Umbilical cord (tissue), 2 donors: ENCODE measurements at places on chromosomes 1 and 21.
A peak's percentile ranks its signal among the peaks of the same experiment; 100 is the strongest.

GRCh38 chr1:184810735-184811343, 56.2 kb upstream of the EDEM3 start:
- DNase-seq = peak; percentile 82

DNA sequence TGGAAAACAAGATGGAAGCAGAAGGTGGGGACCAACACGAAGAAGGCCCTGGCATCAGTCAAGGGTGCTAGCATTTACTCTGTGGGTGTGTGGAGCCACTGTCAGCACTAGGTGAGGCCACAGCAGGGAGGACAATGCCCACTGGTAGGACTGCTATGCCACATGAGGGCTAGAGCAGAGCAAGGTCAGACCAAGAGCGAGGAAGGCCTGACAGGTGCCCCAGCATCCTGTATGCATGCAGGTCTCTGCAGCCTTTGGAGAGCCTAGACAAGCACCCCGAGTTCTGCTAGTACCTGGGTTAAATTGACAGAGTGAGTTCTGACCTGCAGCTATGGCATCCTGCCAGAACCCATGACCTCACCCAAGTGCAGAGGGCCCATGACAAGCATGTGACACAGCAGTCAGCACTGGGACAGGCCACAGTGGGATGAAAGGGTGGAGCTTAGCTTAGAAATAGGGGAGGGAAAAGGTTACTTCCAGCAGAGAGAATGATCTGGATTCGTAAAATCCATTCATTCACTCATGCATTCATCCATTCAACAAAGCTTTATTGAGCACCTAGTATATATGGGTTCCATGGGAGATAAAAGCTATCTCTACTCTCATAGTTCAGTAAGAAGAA, 9.0 kb upstream of the CSF1 start:
- no peak for DNase-seq

DNA sequence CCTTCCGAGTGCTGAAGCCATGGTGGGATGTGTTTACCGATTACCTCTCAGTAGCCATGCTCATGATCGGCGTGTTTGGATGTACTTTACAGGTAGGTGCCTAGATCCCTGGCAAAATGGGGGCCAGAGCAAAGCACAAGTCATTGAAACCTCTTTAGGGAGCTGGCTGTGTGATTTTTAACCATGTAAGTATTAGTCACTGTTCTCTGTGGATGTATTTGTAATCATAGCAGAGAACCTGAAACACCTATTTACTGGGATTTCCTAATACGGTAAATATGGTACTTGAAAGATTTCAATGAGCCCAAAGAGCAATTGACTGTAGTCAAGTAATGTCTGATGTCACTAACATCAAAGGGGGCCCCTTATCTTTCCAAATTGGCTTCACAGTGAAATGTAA, 53.6 kb downstream of the LRRC8C start:
- DNase-seq = no peak

DNA sequence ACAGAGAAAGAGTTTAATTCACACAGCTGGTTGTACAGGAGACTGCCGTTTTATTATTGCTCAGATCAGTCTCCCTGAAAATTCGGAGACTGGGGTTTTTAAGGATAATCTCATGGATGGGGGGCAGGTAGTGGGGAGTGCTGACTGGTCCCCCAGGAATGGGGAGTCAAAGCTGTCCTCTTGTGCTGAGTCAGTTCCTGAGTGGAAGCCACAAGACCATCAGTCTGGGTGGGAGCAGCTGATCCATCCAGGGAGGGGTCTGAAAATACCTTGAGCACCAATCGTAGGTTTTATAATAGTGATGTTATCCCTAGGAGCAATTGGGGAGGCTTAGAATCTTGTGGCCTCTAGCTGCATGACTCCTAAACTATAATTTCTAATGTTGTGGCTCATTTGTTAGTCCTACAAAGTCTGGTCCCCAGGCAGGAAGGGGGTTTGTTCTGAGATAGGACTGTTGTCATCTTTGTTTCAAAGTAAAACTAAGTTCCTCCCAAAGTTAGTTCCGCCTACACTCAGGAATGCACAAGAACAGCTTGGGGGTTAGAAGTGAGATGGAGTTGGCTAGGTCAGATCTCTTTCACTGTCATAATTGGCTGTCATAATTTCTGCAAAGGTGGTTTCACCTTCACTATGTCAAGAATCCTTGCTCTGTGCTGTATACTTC, 50.3 kb downstream of the TRAF5 start:
- peak; percentile 3 for DNase-seq

GRCh38 chr1:182035097-182035770, 26.3 kb downstream of the ZNF648 start:
- no peak for DNase-seq

- no peak for DNase-seq
Measured at GRCh38 chr1:226706684-226707083, 32.4 kb downstream of the ITPKB start.

DNA sequence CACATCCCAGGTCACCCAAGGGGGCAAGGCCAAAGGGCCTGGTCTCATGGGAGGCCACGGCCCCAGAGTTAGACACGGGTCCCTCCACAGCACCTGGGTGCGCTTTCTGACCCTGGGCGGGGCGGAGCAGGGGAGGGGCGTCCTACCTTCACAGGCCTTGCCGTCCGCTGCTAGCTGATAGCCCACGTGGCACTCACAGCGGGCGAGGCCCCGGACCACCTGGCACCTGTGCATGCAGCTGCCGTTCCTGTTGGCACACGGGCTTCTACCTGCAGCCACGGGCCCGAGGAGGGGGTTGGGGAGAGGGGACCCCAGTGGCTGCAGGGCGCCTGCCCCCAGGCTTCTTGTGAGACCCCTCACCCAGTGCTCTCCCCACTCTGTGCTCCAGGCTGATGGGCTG, 59.9 kb downstream of the ARHGEF16 start:
- no peak for DNase-seq

- no peak for DNase-seq
Measured at GRCh38 chr1:85396194-85396593, 68.8 kb downstream of the DDAH1 start.

DNA sequence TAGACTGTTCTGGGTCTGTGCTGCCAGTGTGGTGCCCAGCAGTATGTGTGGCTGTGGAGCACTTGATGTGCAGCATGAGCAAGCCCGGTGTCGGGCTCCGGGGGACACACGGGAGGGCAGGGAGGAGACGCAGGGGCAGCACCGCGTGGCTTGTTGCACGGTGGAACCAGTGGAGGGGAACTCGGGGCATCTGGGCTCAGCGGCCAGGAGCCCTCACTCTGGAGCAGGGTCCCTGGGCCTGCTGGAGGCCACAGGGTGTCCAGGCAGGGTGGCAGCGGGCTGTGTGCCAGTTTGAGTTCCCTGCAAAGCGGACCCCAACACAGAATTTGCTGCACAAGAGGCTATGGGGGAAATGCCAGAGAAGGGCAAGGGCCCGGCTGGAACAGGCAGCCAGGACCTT, 30.6 kb downstream of the PCNT start:
- DNase-seq = no peak

- no peak for DNase-seq
Measured at GRCh38 chr1:37561133-37562132, 4.7 kb downstream of the DNALI1 start.

DNA sequence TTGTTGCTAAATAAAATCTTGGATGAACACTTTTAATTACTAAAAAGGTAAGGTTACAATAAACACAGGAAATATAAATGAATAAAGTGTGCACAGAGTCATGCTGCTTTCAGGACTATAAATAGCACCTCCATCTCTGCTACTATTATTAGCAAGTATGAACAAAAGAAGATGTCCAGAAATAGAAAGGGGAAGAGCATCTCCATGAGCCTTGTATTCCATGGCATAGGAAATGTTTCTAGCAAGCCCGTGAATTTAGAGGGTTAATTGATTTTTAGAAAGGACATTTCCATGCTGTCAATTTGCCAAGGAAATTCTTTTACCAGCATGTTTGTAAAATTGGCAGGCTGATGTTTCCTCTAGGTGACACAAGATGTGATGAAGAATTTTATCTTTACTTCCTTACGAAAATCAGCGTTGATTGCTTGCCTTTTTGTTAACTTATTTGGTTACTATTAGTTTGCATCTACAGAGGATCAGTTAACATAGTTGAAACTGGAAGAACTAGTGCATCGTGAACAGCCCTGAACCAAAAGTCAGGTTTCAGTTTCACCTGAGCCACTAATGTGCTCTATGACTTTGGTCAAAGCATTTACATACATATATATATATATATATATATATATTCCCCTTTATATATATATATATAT, 45.3 kb downstream of the NR5A2 start:
- DNase-seq = no peak

DNA sequence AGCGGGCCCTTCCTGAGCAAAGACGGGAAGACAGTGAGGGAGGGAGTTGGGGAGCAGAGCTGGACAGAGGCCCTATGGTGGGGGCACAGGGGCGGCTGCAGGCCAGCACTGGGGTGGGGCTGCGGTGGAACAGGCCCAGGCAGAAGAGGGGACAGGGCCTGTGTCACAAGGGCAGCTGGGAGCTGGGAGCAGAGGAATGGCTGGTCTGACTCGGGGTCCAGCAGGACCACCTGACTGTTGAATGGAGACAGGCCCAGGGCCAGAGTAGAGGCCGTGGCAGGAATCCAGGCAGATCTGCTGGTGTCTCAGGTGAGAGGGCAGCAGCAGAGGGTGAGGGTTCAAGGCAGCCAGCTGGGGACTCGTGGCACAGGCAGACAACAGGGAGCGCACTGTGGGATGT, 25.3 kb downstream of the CTNNBIP1 start:
- no peak for DNase-seq

- no peak for DNase-seq
Measured at GRCh38 chr1:110184446-110184845, 25.7 kb upstream of the KCNC4 start.

GRCh38 chr1:223001653-223002634, 141.1 kb downstream of the TLR5 start:
- no peak for DNase-seq

- no peak for DNase-seq
Measured at GRCh38 chr1:244356376-244356775, 95.3 kb downstream of the ADSS2 start.

DNA sequence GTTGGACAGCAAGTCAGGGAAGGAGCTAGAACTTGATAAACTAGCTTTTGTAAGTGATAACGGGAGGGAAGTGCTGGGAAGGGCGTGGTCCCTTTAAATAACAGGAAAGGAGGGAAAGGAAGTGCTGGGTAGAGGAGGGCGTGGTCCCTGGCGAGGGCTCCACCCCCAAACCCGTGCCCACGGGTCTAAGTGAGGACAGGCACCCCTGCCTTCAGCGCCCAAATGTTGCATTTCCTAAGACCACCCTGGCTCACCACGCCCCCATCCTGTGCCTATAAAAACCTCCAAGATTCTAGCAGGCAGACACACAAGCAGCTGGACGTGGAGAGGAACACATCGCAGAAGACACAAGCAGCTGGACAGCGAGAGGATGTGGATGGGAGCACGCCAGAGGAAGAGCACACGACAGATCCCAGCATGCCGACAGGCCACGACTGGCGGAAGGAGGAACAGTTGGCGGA, 58.5 kb downstream of the PALMD start:
- DNase-seq = no peak

DNA sequence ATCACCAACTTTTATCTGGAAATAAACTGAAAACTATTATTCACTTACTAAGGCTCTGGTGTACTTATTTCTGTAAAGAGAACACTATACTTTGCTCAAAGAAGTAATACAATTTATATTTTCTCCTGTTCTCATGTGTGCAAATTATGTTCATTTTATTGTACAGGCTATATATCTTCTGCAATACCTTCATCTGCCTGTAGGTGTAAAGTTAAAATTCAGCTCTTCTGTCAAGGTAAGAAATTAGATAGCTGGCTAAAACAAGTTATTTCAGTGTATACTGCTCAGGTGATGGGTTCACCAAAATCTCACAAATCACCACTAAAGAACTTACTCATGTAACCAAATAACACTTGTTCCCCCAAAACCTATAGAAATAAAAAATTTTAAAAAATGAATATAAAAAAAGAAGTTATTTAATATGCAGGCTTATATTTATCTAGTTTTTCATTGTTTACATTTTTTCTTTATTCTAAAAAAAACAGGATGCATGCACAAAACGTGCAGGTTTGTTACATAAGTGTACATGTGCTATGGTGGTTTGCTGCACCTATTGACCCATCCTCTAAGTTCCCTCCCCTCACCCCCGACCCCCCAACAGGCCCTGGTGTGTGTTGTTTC, 81.5 kb downstream of the PTGER3 start:
- no peak for DNase-seq

DNA sequence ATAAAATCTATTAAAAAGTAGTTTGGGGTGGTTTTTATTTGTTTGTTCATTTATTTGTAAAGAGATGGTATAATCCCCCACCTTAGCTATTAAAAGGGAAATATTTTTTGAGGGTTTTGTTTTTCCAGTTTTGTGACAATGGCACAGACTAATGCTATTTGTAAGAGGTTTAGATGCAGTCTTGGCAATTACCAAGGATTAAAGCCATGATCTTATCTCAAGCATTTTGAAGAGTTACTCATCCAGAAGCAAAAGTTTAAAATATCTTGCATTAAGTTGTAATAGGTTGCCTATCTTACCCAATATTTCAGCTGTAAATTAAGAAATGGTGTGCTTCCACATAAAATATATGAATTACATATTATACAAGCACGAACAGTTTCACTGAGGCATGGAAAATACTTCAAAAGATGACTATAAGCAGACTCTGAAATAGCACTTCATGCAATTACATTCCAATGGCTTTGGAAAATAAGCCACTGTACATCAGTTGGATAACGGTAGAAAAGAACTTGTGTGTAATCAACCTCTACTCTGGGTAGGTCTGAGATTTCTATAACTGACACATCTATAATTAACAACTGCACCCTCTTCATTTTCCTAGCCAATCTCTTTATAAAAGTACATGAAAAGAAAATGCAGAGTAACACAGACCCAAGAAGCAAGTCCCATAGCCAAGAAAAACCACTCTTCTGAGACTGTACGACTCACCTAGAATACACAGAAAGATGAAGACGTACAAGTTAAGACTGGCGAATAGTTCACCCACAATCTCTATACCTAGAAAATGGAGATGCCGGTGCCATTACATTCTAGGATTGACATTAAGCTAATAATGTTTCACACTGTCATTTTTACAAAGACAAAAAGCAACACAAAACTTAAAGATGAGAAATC, 95.2 kb downstream of the PTPN14 start:
- DNase-seq = no peak

DNA sequence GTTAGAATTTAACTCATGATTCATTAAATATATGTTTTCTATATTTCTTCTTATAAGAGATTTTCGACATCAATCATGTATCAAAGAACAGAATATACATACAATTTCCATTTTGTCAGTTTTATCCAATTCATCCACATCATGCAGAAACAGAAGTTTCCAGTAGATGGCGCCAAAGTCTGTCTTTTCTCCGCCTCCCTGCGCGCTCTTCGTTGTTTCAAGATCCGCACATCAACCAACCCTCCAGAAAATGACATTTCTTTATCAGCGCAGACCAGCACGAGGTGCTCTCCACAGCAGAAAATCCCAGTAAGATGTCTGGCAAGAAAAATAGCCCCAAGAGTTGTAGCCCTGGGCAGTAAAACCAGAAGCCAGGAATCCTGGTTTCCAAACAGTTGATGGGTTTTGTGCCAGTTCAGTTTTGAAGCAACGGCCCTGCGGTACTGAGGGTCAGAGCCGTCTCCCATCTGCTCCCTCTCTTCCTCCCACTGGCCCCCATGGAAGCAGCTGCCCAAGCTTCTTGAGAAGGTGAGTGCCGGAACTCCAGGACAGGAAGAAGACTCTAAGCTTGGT, 38.6 kb upstream of the GPR137B start:
- peak; percentile 75 for DNase-seq

- DNase-seq = no peak
Measured at GRCh38 chr1:234372011-234372757, 1.1 kb upstream of the COA6 start.

- peak; percentile 19 for DNase-seq
Measured at GRCh38 chr1:55362558-55362957, 147.4 kb upstream of the USP24 start.

- DNase-seq = peak; percentile 59
Measured at GRCh38 chr1:84103197-84103992, 40.7 kb upstream of the PRKACB start.

- DNase-seq = no peak
Measured at GRCh38 chr1:95369985-95370690, 136.1 kb downstream of the RWDD3 start.
